ENCODE measurements at places on chromosomes 1 and 21.

- DNase-seq = no peak
Observed at GRCh38 chr21:37368541-37369279, 2.1 kb downstream of the DYRK1A start.

DNA sequence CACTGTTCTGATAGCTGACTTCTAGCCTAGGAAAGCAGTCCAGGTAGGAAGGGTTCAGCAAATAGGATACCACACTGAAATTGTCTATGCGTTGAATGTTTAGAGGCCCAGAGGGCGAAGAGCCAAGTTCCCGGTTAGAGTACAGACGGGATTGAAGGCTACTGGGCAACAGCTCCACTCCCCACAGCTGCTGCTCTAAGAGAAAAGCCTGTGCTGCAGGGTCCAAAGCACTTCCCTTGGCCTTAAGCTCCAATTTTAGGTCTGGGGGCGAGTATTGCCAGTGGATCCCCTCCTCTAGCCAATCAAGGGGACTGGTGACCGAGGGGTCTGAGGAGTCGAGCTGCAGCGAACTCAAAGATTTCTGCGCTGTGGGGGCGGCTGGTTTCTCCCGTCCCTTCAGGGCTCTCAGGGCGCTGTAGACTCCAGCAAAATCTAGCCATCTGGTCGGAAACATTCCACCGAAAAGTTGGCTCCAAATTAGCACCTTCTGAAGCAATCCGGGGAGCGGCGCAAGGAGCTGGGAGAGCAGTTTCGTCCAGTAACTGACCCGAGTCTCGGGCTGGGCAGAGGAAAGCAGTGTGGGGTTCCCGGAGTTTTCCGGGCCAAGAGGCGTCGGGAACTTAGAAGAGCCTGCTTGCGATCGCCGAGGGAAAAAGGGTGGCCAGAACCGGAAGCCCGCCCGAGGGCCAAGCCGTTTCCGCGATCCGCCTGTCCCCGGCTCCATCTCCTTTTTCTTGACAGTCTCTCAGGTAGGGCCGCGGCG lies 748 bp downstream of the PPP1R15B start:
- no peak for DNase-seq

DNA sequence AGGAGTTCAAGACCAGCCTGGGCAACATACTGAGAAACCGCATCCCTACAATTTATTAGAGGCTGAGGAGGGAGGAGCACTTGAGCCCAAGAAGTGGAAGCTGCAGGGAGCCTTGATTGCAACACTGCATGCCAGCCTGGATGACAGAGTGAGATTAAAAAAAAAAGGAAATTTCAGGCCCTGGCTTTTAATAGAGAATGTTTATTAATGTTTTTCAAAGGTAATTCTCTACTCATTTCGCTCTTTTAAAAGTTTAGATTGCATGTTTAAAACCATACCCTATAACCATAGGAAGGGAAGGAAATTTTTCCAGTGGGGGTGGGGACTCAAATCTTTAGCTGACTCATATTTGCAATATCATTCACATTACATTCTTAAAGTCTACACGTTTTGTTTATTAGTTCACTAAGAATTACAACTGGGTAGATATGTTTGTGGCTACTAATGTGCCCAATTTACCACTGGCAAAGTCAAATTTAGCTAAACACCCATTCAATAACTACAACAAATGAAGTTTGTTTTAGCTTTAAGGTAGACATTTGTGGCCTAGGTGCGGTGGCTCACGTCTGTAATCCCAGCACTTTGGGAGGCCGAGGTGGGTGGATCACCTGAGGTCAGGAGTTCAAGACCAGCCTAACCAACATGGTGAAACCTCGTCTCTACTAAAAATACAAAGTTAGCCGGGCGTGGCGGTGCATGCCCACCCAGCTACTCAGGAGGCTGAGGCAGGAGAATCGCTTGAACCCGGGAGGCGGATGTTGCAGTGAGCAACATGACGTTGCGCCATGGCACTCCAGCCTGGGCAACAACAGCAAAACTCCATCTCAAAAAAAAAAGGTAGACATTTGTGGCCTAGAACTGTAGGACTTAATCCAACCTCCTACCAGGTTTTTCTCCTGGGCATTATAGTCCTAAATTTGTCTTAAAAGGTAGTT lies 5.0 kb downstream of the KDM5B start:
- no peak for DNase-seq

GRCh38 chr1:200856716-200857357 lies 15.9 kb upstream of the GPR25 start:
- DNase-seq = no peak

DNA sequence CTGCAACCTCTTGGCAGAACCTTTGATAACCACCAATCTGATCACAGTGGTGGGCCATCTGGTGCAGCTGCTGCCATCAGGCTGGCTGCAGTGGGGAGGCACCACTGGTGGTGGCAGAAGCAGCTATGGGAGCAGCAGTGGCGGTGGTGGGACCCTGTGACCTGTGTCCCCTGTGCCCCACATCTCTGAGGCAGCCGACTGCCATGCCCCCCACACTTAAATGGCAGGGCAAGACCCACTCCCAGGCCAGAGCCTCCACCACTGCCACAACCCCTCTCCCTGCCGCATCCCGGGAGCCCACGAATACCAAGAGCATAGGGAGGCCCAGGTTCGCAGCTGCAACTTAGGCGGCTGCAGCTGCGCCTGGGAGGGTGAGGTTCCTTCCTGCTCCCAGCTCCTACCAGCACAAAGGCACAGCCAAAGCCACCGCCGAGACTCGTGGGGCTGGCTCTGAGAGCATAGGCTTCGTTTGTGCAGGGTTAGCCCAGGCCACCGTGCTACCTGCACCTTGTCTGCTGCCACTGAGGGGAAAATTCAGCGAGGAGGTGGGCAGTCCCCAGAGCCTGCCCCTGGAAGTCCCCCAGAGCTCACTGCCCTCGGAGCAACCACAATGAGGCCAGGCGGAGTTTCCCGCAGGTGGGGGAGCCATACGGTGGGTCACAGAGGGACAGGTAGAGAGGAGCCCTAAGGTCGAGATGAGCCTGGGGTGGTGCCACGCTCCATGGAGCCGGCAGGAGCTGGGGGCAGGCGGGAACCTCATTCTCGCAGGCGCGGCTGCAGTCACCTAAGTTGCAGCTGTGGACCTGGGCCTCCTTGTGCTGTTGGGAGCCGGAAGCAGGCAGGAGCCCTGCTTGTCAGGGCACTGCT lies 518.7 kb downstream of the RWDD3 start:
- no peak for DNase-seq

- DNase-seq = no peak
Observed at GRCh38 chr1:185291159-185291558, 25.9 kb downstream of the IVNS1ABP start.

GRCh38 chr1:199282751-199283305 lies 644.0 kb downstream of the PTPRC start:
- no peak for DNase-seq
